Stimulated activated CD8-positive, alpha-beta memory T cell treated with anti-CD3 and anti-CD28 coated beads, Interleukin-7, amount 100 ng/mL, for 24 hours (primary cell): ENCODE measurements at places on chromosomes 13 and 19.

DNA sequence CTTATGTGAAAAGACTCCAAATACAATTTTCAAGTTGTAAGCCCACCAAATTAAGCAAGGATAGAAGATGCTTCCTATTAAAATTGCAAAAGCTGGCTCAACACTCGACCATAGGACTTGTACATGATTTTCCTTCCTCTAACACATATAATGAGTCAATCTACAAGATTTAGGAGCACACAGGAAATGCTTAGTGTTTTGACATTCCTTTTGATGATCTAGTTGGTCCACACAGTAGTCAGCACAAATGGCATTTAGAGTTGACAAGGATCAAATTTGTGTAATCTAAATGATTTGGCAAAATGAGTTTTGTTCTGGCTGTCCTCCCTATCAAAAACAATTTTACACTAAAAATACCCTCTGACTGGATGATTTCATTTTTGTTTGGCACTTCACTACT lies 340.2 kb downstream of the DIAPH3 start:
- DNase-seq: no peak

DNA sequence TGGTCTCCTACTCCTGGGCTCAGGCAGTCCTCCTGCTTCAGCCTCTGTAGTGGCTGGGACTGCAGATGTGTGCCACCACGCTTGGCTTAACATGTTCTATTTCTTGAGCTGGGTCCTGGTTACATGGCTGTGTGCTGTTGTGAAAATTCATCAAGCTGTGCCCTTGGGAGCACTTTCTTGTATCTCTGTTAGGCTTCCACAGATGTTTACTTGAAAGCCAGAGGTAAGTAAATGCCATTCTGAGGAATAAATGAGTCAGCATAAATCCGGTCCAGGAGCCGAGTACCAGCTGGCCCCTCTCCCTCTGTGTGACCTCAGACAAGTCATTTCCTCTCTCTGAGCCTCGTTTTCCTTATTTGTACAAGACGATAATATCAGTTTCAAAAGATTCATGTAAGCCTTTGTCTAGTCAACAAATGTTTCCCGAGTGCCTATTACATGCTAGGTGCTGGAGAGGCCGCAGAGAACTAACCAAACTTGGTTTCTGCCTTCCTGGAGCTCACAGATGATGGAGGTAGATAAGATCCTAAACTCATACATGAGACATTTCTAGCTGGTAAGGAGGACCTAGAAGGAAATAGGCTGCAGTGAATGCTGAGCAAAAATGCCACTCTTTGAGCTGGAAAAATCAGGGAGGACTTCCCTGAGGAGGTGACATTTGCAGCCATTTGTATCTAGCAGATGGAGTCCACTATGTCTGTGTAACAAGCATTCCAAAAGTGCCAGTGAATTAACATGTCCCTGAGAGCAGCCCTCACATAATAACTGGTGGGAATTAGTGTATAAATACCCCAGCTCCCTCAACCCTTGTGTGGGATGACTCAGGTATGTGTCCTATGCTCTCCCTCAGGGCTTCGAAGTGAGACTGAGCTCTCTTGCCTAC lies 2.7 kb upstream of the RASAL3 start:
- DNase-seq: no peak

GRCh38 chr19:44947041-44947581 lies 1.3 kb downstream of the APOC2 start:
- no peak for DNase-seq

GRCh38 chr19:41327076-41327575 lies 17.2 kb downstream of the CCDC97 start:
- DNase-seq: no peak

DNA sequence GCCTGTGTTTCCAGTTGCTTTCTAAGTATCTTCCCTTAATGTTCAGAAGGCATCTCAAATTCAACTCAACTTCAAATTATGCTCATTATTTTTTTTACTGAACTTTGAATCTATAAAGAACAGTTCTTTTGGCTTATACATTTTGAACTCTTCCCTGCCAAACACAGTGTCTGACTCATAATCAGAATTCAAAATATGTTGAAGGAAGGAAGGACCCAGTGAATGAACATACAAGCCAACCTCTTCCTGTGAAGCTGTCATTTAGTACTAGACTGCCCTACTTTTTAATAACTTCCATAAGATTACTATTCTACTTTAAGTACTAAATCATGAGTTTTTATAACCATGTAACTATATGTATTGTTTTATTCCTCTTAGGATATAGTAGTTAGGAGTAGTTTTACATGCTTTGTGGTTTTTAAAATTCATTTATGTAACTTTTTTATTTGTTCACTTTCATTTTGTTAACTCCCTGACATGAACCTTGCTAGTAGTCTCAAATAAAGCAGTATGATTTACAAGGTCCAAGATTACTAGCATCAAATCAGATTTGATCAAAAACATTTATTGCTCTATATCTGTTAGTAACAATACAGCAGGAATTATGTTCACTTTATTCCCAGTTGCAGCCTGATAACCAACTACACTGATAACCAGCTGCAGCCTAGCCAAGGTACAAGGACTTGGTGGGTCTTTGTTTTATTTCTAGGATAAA lies 6.4 kb downstream of the NUDT15 start:
- DNase-seq: no peak

GRCh38 chr13:84672616-84673015 lies 790.3 kb upstream of the SLITRK1 start:
- DNase-seq: no peak

GRCh38 chr13:99040536-99041131 lies 62.8 kb upstream of the DOCK9 start:
- DNase-seq: no peak

GRCh38 chr13:53759016-53759415 lies 730.4 kb downstream of the OLFM4 start:
- no peak for DNase-seq

GRCh38 chr13:102648046-102648445 lies 46.8 kb downstream of the METTL21C start:
- DNase-seq: no peak

DNA sequence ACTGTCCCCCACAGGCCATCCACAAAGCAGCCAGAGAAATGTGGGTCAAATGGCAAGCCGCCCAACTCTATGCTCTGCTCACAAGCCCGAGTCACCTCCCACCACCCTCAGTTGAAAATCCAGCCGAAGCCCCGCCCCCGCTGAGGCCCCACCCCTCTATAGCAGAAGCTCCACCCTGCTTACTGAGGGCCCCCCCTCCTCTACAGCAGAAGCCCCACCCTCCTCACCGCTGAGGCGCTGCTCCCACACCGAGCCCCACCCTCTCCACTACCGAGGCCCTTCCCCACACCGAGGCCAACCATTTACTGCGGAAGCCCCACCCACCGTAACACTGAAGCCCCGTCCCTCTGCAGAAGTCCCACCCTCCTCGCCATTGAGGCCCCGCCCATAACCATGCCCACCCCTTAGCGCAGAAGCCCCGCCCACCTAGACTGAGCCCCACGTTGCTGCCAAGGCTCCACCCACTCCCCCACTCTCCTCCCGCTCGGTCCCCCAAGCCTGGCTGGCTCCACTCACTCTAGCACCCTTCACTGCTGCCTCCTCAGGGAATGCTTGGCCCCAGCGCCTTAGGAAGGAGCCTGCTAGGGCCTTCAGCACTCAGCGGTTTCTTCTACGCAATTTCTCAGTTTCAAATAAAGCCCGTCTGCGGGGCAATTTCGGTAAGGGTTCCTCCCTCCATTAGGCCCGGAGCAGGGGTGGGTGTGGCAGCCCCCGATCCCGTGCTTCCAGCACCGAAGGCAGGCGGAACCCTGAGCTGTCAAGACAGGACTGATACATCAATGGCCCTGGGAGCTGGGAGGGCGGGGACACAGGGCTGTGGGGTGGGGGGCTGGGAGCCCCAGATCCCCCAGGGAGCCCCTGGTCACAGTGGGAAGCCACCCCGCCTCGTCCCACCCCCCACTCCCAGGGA lies 9.0 kb upstream of the MYDGF start:
- DNase-seq: no peak

DNA sequence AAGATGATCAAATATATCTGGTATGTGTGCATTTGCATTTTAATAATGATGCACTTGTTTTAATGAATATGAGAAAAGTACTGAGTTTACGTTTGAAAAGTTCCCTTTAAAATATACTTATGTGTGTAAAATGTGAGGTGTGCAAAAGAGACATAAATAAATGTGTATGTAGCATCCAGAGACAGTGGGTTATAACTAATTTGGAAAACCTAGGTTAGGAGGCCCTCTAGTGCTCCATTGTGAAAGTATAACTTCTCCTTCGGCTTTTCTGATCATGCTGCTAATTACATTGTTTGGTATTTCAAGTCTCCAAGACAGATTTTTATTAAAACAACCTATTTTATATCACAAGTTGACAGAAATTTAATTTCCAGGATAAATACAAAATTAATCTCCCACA lies 30.1 kb downstream of the SCEL start:
- DNase-seq: no peak

- no peak for DNase-seq
These were observed 105.9 kb upstream of the GJB6 start for GRCh38 chr13:20337884-20338551.

DNA sequence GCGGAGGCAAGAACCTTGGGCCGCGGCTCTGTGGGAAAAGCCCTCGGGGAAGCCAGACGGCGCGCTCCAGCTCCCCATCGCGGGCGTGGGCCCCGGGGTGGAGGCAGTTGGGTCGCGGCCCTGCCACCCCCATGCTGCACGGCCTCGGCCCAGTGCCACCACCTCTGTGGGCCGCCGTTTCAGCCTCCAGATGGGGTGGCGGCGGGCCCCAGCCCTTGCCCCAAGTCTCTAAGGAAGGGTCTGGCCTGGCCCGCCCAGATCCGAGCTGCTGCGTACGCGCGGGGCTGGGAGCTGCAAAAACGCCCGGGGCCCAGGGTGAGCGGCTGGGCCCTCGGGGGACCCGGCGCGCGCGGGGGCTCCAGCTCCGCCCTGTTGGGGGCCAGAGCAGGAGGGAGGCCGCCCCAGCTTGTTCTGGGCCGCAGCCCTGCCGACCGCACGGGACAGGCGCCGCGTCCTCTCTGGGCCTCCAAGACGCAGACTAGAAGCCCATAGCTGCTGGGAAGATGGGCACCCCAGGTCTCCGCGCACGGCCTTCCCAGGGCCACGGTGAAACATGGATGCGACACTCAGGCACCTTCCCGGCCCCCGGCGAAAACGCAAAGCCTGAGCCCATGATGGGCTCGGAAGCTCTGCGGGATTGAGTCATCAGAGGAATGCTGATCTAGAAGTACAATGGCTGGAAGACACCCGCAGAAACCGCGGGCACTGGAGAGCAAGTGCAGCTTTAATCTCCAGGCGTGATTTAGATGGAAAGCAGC lies 110.1 kb downstream of the KCTD15 start:
- DNase-seq: no peak

GRCh38 chr13:94664889-94665288 lies 47.5 kb downstream of the SOX21 start:
- no peak for DNase-seq

GRCh38 chr19:16619457-16619856 lies 8.5 kb downstream of the MED26 start:
- DNase-seq: no peak

DNA sequence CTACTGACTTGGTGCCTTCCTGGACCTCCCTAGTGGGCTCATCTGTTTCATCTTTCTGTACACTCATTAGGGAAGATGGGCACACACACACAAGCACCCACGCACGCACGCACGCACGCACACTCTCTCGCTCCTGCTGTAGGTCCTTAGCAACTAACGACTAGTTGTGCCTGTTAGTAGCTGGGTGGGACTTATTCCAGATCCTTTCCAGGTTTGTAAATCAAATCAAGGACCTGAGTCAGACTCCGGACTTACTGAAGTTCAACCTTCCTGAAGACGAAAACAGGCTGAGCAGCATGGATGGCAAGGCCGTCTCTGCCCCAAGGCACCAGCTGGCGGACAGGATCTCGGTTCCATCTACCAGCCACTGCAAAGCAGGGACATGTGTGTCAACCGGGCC lies 76.2 kb downstream of the SLC15A1 start:
- DNase-seq: no peak

DNA sequence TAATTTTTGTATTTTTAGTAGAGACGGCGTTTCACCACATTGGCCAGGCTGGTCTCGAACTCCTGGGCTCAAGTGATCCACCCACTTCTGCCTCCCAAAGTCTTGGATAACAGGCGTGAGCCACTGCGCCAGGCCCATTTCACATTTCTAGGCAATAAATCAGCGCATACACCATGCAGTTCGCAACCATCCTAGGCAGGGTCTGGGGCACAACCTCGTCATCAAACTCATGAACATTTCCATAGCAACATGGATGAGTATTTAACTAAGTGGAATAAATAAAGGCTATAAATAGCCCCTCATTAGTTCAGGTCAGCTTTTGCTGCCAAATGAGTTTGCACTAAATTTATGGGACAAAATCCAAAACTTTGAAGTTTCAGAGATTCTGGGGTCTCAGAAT lies 8.2 kb downstream of the MEIS3 start:
- DNase-seq: no peak

DNA sequence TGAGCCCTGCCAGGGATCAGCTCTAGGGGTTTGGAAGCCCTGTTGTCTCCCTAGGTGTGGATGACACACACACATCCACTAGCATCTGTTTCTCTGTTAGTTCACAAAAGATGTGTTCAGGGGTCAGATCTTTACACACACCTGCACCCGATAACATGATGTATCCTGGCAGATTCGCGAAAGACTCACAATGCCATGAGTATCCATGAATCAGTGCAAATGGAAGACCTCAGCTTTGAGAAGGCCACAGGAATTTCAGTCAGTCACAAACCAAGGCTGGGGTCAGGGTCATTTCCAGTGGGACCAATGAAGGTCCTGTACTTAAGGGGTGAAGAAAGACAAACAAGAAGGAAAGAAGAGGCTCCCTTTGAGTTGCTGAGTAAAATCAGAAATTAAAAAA lies 898.2 kb downstream of the UQCRFS1 start:
- no peak for DNase-seq

DNA sequence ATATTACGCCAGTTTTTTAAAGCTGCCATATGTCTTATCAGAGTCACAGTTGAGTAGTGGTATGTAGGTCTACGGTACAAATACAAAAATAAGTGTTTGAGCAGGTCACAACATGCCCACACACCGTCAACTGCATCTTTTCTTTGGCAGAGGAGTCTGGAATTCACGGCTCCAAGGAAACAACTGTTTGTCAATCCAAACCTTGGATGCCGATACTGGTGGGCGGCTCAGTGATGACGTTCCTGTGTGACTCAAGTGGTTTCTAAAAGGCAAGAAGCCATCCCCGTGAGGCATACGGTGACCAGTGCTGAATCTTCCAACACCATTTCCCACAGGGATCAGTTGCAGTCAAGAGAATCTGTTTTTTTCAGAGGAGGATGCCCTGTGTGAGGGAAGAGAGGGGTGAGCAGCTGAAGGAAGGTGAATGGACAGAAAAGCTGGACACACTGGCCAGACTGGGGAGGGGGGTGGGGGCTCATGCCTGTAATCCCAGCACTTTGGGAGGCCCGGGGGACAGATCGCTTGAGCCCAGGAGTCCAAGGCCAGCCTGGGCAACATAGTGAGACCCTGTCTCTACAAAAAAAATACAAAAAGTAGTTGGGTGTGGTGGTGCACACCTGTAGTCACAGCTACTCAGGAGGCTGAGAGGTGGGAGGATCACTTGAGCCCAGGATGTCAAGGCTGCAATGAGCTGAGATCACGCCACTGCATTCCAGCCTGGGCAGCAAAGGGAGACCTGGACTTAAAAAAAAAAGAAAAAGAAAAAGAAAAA lies 22.8 kb upstream of the CEBPG start:
- DNase-seq: no peak
